Activated T-cell treated with anti-CD3 and anti-CD28 coated beads for 24 hours (primary cell): ENCODE measurements at places on chromosomes 1 and 21.

DNA sequence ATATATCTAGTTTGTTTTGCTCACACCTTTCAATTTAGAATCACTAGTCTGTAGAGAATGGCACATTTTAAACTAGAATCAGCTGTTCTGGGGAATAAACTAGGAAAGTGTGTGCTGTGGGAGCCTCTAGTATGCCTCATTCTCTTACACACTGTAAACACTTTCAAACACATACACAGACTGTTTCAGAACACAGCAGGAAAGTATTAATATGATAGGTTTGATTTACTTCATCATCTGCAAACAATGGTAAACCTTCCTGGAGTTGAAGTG is 67.1 kb upstream of the ABCG1 start:
- DNase-seq, result no peak

GRCh38 chr1:223508796-223509195 is 115.6 kb downstream of the CCDC185 start:
- no peak for DNase-seq

GRCh38 chr21:38807986-38808385 is 2.3 kb downstream of the ETS2 start:
- no peak for DNase-seq

DNA sequence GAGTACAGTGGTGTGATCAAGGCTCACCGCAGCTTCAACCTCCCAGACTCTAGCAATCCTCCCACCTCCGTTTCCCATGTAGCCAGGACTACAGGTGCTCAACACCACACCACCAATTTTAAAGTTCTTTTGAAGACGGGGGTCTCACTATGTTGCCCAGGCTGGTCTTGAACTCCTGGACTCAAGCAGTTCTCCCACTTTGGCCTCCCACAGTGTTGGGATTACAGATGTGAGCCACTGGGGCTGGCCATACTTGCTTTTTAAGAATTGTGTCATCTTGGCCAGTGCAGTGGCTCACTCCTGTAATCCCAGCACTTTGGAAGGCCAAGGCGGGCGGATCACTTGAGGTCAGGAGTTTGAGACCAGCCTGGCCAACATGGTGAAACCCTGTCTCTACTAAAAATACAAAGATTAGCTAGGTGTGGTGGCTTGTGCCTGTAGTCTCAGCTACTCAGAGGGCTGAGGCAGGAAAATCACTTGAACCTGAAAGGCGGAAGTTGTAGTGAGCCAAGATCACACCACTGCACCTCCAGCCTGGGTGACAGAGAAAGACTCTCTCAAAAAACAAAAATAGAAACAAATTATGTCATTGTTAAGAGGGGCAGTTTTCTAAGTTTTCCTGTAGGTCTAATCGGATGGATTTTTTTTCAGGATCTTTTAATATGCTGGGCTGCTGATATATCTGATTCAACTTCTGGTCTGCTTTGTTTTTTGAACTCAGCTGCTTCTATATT is 18.7 kb downstream of the AK4 start:
- DNase-seq, result no peak

GRCh38 chr1:2555634-2556276 is 416 bp upstream of the TNFRSF14 start:
- DNase-seq, result peak; percentile 68

- DNase-seq, result no peak
Observed at GRCh38 chr1:212491454-212491853, 58.7 kb downstream of the NENF start.

DNA sequence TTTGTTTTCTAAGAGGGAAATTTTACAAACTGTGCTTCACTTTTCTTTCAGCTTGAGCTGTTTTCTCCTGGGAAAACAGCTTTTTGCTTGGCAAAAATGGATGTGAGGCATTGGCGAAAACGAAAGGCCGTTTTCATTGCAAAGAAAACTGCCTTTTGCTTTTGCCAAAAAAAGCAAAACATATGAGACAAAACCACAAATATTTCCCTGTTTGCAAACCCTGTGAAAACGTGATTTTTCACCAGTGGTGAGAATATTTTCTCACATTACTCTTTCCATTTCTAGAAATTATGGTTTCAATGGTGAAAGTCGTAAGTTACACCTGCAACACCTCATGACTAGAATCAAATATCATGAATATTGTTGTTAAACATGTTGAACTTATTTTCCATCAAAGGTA is 74.0 kb upstream of the ZBTB18 start:
- DNase-seq, result no peak

DNA sequence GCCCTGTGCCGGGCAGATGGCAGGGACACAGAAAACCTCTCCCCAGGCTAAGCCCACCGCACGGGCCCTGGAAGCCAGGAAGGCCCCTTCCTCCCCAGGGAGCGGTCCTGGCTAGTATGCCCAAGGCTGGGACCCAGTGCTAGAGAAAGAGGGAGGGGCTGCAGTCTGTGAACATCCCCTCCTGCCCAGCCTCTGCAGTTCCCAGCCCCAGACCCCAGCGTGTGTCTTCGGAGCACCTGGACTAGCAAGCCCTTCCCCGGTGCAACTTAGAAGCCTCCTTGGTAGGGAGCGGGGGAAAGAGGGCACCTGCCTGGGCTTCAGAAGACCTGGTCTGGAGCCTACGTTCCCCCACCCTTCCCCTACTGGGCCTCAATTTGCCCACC is 2.1 kb downstream of the PLEKHG5 start:
- no peak for DNase-seq

DNA sequence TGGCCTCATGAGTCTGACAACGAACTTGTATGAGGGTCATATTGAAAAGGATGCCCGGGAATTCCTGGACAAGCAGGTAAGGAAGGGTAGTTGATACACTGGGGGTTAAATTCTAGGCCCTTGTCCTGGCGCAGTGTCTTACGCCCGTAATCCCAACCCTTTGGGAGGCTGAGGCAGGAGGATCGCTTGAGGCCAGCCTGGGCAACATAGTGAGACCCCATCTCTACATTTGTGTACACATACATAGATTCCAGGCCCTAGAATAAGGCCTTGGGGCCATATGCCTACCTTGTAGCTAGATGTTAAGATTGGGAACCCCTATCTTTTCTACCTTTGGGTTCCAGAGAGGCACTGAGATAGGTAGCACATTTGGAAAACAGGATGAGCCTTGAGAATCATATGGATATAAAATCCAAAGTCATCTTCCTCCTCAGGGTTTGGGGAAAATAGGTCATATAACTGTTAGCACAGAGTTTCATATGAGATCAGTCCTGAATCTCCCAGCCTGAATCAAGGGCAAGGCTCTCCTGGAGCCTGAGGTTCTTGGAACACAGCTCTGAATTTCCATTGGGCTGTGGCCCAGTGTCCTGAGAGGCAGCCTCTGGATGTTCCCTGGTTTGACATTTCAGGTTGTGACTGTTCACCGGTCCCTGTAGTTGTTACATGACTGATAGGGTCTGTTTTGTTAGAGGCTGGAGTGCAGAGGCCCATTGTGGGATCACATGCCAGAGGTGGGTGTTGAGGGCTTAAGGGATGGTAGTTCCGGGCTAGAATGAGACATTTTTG is 104.4 kb downstream of the PIK3R3 start:
- DNase-seq, result no peak

- DNase-seq, result no peak
Observed at GRCh38 chr1:19798486-19799229, 1.1 kb downstream of the TMCO4 start.

DNA sequence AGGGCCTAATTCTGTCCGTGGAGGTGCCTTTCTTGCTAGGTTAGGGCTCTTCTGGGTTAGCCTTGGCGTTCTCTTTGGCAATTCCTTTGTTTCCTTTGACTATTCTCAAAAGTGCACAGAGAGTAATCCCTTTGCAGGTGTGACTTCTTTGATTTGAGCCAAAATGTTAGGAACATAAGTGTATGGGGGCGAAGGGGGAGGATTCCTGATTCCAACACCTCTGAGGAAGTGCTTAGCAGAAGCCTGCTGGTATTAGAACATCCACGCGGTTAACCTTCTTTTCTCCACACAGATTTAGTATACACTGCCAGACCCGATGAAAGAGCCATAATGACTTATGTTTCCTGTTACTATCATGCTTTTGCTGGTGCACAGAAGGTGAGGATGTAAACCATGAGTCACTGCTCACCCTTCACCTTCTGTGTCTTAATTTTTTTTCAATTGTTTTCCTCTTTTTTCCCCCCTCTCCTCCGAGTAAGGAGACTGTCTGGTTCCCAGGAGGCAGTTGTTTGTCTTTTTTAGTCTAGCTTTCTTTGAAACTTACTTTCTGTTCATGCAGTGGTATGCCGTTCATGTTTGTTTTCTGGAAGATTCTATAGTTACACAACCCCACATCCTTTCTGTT is 48.0 kb downstream of the ACTN2 start:
- no peak for DNase-seq

DNA sequence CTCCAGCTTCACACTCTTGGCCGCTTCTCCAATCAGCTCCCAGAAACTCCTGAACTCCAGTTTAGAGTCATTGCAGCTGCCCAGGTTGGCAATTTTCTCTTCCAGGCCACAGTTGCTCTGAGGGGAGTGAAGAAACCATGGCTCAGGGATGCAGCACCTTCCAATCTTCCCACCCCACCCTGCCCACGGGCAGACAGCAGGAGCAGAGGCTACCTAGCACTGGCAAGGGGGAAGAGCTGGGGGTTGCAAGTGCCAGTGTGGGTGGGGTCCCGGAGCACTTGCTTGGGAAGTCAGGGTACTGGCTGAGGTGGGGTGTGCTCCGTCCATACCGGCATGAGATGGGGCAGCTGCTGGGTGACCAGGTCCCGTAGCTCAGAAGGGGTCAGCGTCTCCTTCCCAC is 1.2 kb downstream of the S100A14 start:
- no peak for DNase-seq

DNA sequence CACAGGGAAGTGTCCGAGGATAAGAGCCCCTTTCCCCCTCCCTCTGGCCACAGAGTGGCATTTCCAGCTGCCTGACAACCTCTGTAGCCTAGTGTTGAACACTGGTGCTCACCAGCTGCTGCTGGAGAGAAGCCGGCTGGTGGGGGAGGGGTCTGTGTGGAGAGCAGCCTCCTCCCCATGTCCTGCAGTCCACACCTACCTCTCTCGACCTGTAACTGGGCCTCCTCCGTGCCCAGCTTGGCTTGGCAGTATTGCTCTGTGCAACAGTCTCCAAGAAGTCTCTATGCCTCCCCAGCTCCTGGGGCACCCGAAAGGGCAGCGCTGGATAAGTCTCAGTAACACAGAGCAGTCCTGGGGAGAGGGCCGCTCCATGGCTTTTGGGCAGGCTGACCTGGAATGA is 17.0 kb downstream of the PAPPA2 start:
- DNase-seq, result no peak

- DNase-seq, result no peak
Observed at GRCh38 chr1:167095368-167095767, 1.5 kb downstream of the STYXL2 start.

GRCh38 chr1:171751221-171751620 is 9.4 kb upstream of the VAMP4 start:
- DNase-seq, result no peak

- no peak for DNase-seq
Observed at GRCh38 chr1:207329469-207329868, 8.0 kb downstream of the CD55 start.

DNA sequence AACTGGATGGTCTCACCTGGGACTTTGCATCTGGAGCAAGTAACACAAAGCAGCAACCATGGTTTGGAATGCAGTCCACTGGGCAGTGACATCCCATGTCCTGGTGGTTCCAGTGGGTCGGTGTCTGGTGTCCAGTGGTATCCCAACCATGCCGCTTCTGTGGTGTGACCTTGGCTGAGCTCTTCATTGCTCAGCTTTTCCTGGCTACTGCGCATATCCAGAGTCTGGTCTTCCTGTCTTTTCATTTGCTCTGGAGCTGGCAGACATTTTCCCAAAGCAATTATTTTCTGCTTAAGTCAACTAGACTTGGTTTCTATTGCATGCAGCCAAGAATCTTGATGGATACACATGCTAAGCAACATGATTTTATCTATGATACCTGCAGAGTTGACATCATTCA is 28.4 kb upstream of the CD2 start:
- no peak for DNase-seq

GRCh38 chr1:156212833-156213643 is at the start of gene PMF1:
TSS of gene PMF1 (plus strand) at chr1:156213007. CDS start at chr1:156213016, 9 bp downstream.
- DNase-seq, result peak; percentile 93

GRCh38 chr1:205591522-205592351 is 40.1 kb downstream of the ELK4 start:
- DNase-seq, result peak; percentile 85

GRCh38 chr1:167197236-167197635 is 23.4 kb upstream of the POU2F1 start:
- DNase-seq, result no peak
